NCI-H524 (cell line): ENCODE measurements at places on chromosomes 16 and 17.

DNA sequence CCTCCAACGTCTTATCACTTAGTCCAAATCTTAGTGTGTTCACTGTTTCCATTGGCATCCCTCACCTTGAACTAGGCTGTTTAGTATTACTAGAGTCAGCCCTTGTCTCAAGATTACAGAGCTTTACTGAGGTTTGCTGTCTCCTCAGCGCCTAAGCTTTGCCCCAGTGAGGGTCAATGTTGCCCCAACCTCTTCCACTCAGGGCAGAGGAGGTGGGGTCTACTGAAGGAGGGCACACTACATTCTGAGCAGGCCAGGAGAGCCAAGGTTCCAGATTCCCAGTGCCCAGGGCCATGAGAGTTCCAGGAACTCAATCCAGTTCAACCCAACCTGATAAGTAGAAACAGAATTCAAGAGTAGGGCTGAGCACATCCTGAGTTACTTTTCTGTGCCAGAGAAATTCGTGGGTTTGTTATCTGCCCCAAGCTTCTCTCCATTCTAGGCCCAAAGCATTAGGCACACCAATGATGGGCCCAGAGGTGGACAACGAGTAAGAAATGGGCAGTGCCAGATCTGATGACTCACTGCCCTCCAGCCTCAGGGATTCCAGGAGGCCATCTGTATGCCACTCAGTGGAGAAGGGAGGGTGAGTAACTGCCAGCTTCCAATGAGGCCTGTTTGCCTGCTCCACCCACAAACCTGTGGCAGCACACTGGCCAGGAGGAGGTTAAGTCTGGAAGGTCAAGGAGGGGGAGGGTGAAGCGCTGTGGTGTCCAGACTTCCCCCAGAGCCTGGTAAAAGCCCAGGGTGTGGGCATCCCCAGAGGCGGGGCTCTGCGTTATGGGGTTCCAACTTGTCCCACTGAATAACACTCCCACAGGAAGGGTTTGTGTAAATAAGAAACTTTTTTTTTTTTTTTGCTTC is 8.2 kb downstream of the TUBG2 start:
- DNase-seq: no peak

DNA sequence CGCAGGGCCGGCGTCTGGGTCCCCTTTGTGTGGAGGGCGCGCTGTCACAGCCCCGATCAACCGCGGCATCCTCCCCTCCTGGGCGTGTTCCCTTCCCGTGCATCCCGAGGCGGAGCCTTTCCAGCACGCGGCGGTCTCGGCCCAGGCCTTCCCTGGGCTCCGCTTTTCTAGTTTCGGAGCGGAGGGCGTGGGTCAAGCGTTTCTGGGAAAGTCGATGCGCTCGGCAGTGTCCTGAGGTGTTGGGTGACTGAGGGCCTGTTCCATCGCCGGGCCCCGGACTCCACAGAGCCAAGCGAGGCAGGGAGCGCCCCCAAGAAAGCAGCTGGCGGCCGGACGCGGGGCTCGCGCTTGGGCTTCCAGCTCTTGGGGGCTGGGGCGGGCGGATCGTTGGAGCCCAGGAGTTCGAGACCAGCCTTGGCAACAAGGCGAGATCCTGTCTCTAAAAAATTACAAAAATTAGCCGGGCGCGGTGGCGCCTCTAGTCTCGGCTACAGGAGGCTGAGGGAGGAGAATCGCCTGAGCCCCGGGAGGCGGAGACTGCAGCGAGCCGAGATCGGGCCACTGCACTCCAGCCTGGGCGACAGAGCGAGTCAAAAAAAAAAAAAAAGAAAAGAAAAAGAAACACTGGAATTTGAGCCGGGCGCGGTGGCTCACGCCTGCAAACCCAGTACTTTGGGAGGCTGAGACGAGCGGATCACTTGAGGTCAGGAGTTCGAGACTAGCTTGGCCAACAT is 806 bp downstream of the IFT140 start:
- no peak for DNase-seq

DNA sequence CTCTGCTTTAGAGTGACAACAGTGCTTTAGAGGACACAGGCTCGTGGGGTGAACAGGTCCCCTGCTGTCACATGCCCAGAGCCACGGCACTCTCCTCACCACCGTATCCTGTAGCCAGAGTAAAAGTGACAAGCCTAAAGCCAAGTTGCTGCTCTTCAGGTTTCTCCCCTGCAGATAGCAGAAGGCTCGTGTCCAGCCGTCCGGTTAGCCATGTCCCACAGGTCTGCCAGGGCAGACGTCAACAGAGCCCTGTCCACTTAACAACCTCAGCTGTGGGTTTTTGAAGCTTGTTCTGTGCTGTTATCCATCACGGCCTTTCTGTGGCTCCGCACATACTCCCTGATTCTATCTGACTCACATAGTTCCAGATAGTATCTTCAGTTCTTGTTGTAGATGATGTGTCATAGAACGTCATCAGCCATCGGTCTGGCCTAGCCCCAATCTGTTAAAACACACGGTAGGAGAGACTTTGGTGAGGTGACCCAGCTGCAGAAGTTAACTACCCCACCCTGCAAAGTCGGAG is 100.7 kb downstream of the SOCS1 start:
- no peak for DNase-seq

- no peak for DNase-seq
These were observed 8.8 kb downstream of the CTRB1 start for GRCh38 chr16:75227361-75228142.

GRCh38 chr16:86048882-86049585 is 150.1 kb downstream of the IRF8 start:
- DNase-seq: no peak
